ENCODE measurements at places on chromosomes 3 and 15.

DNA sequence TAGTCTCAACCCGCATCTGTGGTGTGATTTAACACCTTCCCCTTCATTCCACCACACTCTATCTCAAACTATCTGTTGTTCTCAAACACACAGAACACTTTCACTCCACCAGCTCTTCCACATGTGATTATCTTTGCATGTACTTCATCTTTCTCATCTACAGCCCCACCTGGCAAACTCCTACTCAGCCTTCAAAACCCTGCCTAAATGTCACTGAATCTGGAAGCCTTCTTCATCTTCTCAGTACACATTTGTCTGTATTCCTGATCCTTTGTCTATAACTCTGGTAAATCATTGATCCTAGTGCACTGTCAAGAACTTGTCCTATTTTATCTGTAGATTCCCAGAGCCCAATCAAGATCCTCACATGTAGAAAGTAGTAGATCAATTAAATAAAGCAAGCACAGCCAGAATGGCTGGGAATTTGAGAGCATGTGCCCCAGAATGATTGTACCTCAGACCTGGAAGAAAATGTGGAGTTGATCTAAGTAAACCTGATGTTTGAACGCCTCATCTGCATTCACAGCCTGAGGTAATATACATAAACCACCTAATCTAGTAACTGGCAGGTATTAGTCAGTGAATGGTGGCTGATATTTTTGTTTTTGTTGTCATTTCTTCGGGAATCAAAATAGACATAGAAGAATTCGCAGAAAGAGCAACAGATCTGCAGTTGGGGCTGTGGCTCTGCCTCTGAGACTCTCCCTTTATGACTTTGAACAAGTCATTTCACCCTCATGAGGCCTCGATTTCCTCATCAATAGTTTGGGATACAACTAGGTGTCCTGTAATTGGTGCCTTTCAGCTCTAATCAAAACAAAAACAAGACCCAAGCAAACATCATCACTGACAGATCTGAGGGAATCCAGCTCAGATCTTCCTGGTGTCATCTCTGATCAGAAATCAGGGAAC, 28.0 kb upstream of the MAGEF1 start:
- DNase-seq, result no peak

DNA sequence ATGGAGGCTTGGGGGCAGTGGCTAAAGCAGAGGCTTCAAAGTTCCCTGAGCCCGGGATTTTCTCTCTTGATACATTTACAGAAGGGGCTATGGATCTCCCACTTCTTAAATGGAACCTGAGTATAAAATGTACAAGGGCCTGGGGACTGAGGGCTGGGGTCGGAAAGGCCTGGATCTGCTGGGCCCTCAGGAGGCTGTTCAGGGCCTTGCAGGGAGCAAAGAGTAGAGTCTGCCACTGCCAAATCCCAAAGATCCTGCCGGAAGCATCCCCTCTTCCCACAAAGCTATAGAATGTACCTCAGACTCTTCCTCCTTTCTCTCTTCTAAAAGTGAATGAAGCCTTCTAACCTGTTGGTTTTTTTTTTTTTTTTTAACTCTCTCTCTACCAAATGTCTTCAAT, 59.8 kb upstream of the ARHGEF3 start:
- no peak for DNase-seq

DNA sequence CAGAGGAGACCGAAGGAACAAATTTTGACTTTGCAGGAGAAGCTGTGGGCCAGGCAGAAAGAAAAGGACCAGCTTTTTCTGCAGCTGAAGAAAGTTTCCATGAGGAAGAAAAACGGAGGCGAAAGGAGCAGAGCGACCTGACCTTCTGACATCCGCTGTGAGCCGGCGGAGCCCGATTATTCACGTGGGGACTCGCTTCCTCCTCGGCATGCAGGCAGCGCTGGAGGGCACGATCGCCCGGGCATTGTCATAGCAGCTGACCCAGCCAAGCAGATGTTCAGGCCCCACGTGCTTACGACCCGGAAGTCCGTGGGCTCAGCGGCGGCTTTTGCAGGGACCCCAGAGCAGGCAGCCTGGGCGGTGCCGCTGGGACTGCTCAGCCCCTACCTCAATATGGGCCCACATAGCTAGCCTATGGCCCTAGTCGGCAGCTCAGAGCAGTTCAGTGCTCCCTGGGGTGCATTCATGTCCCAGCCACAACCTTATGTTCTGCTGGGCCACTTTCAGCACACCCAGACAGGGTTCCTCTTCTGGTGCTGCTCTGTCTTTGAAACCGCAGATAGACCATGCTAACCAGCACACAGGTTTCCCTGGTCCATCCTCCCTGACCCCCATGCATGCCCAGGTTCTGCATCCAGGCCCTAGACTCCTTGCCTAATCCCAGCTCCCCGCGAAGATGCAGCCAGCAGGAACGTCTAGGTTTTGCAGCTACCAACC, 10.5 kb upstream of the EIF4A2 start:
- DNase-seq, result peak; percentile 62

DNA sequence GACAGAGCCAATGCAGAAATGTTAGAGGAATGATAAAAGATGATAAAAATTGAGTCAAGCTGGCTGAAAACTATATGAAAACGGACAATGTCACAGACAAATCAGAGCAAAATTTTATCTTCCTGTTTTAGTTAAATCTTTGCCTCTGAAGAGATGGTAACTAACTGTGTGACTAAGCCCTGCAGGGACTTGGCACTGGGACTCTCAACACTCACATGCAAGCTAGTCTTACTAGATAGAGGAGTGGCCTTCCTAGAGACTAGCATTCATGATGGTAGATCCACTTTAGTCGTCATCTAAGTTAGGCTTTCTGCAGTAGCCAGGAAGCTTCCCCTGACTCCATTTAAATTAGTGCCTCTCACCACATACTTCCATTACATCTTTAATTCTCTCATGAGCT, 4.1 kb downstream of the CCDC191 start:
- no peak for DNase-seq

- no peak for DNase-seq
Observed at GRCh38 chr15:56906766-56907165, 11.7 kb upstream of the TCF12 start.

DNA sequence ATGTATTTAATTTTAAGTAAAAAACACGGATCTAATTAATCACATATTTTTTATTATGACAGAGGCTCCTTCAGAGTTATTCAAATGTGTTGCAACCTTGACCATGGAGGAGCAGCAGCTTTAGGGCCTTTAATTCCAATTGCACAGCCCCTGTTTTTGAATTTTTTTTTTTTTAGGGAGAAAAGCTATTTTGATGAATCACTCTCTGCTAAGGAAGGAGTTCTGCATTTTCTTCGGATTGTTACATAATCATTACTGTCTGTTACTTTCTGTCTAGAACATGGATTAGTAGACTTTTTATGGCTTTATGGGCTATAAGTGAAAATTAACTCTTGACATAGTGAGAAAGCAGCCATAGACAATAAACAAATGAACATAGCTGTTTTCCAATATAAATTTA, 90.8 kb downstream of the MCTP2 start:
- no peak for DNase-seq

DNA sequence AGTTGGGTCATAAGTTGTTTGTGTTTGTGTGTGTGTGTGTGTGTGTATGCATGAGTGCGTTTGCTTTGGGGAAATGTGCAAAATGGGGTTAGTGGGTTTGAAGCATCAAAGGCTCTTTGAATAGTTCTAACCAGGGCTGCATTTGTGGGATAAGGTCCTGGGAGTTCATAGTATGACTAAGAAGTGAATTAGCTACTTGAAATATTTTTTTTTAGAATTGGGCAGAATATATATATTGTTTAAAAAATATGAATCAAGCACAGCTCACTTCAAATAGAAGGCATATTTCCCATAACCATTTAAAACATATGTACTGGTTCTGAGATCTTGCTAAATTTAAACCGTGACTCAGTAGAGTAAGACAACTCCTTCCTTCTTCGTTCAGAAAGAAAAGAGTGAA, 43.1 kb downstream of the IGF2BP2 start:
- no peak for DNase-seq

GRCh38 chr3:192129586-192129985, 597.8 kb downstream of the FGF12 start:
- DNase-seq, result no peak

DNA sequence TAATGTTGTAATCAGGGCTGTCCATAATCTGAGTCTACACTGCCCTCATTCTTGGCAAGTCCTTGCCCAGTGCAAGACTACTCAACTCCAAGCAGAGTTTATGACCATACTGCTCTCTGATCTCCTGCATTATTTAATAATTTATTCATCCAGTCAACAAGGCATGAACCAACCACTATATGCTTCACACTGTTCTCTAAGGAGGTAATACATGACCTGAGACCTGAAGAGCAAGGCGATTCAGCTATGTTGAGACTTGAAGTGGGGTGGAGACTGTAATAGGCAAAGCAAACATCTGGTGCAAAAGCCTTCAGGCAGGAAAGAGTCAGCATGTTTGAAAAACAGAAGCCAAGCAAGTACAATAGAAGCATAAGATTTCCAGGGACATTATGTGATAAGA, 1362.8 kb downstream of the ROBO2 start:
- no peak for DNase-seq

- no peak for DNase-seq
Observed at GRCh38 chr15:92922418-92923002, 22.4 kb downstream of the CHD2 start.

DNA sequence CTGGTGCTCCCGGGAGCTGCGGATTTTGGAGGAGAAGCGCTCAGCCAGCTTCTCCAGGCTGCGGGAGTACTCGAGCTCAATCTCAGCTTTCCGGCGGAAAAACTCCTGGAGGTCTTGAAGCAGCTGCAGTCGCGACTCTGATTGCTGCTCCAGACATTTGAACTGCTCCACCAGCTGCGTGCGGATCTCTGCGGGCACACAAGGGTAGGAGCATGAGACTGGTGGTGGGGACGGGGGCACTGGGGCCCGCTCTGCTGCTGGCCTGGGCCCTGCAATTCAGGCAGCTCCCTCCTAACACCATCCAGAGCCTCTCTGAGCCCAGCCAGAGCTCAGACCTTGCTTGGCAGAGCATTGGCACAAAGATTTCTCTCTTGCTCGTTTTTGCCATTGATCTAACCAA, 124.7 kb downstream of the SRGAP3 start:
- no peak for DNase-seq

GRCh38 chr3:138195481-138195880, 8.4 kb downstream of the ARMC8 start:
- DNase-seq, result no peak

GRCh38 chr3:38347421-38348200, 1.0 kb downstream of the XYLB start:
- DNase-seq, result no peak

GRCh38 chr3:12190832-12191231, 32.1 kb upstream of the TIMP4 start:
- no peak for DNase-seq

- no peak for DNase-seq
Observed at GRCh38 chr3:188284455-188285212, 130.7 kb downstream of the LPP start.

- no peak for DNase-seq
Observed at GRCh38 chr3:126211569-126211968, 31.2 kb upstream of the ALDH1L1 start.

GRCh38 chr3:58537412-58538301, 667 bp upstream of the ACOX2 start:
- DNase-seq, result no peak

GRCh38 chr15:25700916-25701315, 162.2 kb downstream of the ATP10A start:
- DNase-seq, result no peak

DNA sequence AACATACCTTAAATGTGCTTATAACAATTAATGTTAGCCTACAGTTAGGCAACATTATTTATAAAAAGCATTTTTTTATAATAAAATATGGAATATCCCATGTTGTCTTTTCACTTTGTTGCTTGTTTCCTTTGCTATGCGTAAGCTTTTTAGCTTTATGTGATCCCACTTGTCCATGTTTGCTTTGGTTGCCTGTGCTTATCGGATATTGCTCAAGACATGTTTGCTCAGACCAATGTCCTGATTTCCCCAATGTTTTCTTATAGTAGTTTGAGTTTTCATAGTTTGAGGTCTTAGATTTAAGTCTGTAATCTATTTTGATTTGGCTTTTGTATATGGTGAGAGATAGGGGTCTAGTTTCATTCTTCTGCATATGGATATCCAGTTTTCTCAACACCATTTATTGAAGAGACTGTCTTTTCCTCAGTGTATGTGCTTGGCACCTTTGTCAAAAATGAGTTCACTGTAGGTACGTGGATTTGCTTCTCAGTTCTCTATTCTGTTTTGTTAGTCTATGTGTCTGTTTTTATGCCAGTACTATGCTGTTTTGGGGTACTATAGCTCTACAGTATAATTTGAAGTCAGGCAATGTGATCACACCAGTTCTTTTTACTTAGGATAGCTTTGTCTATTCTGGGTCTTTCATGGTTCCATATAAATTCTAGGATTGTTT, 592.7 kb upstream of the SEMA6D start:
- DNase-seq, result no peak

GRCh38 chr15:33500432-33501195, 189.8 kb downstream of the RYR3 start:
- DNase-seq, result no peak

DNA sequence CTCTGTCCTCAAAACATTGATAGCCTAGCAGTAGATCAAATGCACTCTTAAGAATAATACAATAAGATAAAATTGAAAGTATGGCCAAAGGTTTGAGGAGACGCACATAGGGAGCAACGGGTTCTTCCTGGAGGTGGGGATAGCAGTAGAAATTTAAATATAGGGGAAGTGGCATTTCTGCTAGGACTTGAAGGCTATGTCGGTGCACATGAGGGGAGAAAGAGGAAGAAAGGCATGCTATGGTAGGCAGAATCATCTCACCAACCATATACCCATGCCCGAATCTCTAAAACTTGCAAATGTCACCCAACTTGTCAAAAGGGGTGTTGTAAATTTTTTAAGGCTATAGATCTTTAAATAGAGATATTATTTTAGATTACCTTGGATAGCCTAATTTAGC, 735.1 kb upstream of the LMCD1 start:
- no peak for DNase-seq

DNA sequence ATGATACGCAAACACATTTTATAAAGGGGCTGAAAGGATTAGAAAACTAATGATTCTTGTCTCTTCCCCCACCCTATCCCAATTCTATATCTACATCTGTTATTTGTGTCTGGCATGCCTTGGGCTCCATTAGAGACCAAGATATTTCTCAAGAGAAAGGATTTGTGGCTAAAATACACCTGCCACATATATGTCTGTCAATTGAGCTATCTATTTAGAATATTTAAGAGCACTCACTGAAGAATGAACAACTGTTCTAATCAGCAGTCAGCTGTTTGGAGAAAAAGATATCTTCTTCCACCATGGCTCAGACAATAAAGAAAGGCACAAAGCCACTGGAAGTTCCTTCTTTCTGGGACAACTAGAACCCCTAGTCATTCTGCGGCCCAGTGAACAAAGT, 61.7 kb upstream of the LRRN1 start:
- no peak for DNase-seq

- no peak for DNase-seq
Observed at GRCh38 chr3:58013973-58014649, 5.9 kb downstream of the FLNB start.
